ENCODE measurements at places on chromosomes 5 and 9.
A peak's percentile ranks its signal among the peaks of the same experiment; 100 is the strongest.

DNA sequence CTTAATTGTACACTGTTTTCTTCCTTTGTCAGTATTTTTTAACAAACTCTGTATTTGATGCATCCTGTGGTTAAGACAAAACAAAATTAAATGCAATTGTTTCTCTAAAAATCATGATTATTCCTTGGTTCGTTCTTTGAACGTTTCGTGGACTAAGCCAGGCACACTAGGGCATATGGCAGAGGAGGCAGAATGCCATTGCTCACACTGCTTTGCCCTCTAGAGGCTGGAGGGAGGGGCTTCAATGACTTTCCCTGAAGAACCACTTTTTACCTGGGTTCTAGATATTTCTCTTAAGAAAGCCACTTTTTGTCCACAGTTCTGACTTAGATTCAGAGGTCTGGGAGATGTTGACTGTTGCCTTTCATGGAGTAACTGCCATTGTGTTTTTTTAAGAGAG, 236.2 kb upstream of the ADAMTSL1 start:
- no peak for DNase-seq

GRCh38 chr5:78765756-78766411, 117.3 kb upstream of the LHFPL2 start:
- peak; percentile 58 for DNase-seq

DNA sequence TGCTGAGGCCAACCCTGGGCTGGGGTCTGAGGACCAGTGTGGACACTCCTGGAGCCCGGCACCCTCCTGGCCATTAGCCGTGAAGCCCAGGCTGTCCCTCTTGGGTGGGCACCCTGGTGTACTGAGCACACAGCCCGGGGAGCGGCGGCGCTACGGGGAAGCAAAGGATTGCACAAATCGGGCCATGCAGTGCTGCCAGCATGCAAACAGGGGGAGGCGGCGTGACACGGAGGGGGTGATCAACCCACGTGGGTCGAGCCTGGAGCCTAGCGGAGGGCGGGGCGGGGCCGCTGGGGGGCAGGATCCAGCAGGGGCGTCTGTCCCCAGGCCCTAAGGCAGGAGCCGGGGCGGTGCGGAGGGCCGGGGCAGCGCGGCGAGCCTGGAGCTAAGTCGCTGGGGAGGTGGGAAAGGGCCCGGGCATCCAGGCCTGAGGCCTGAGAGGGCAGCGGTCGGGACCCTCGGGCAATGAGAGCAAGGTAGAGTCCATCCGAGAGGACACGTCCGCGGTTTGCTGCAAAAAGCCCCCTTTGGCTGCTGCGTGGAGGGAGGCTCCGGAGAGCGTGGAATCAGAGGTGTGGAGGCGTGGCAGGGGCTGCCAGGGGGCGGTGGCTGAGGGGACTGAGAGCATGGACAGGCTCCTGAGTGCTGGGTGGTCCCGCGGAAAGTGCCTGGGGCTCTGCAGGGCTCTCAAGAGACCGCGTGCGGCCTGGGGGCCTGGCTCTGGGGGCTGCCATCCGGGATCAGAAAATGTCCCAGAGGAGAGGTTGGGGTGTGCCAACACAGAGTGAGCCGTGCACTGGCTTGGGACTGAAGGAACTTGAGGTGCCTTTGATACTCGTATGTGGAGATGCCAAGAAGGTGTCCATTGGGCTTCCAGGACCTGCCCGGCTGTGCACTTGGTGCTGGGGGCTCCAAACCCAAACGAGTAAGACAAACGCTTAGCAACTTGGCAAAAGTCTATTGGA, 94.2 kb downstream of the BARX1 start:
- peak; percentile 60 for DNase-seq

DNA sequence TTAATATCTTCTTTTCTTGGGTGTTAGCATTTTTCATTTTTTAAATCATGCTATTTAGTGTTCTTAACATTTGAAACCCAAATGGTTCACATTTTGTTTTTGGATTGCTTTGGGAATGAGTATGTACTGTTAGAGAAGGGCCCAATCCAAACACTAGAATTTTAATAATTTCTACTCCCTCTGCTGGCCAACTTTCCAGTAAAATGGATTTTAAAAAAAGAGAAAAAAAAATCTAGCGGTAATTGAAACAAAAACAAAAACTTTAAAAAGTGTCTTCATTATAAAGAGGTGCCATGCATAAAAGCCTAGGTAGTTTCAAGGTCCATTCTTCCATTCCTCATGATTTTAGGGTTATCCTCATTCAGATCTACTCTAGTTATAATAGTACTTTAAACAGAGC, 32.1 kb upstream of the RICTOR start:
- no peak for DNase-seq

DNA sequence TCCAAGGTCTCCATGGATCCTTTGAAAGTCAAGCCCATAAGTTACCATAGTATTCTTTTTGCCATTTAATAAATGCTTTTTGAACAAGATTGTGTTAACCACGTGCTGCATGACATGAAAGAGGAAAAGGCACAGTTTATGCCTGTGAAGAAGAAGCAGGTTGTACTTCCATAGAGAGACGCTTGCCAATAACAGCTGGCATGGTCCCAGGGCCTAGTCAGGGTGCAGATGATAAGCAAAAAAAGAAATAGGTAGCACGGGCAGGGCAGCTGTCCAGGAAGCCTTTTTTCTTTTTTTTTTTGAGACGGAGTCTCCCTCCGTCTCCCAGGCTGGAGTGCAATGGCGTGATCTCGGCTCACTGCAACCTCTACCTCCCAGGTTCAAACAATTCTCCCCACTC, 71.8 kb upstream of the CLINT1 start:
- DNase-seq = no peak

DNA sequence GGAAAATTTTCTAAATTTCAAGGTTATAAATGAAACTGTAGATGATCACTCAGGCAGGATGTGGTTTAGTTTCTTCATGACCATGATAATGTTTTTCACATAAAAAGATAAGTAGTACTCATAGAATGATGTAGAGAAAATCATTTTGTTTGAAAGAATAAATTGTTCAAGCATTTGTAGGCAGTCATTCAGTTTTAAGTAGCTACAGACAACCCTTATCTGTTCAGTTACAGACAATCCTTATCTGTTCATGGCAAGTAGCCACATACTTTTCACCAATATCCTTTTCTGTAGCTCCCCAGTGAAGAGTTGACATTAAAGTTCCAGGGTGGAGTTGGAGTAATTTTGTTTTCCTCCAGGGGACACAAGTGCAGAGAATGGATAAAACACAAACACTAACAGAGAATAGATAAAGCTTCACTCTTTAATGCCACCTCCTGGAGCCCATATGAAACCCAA, 278.1 kb upstream of the TNC start:
- no peak for DNase-seq

DNA sequence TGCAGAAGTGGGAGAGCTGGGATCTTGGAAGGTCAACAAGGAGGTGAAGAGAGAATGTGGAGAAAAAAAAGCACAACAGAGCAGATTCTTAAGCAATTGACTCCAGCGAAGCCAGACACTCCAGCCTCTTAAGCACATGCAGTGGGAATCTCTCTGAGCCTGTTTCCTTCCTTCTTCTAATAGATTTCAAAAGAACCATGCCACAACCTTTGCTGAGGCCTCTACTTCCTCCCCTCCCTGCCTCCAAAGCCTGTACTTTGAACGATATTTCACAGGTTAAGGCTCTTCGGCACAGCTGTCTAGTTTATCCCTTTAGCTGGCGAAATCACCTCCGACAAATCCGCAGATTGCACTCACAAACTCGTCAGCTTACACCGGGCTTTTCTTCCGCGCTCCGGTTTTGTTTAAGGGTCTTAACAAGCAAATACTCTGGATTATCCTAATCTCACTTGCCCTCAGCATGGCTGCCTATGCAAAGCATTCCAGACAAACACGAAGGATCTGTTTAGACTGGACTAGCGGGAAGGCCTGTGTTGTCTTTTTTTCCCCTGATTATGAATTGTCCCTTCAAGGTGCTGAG, 211.6 kb upstream of the PANK3 start:
- no peak for DNase-seq

DNA sequence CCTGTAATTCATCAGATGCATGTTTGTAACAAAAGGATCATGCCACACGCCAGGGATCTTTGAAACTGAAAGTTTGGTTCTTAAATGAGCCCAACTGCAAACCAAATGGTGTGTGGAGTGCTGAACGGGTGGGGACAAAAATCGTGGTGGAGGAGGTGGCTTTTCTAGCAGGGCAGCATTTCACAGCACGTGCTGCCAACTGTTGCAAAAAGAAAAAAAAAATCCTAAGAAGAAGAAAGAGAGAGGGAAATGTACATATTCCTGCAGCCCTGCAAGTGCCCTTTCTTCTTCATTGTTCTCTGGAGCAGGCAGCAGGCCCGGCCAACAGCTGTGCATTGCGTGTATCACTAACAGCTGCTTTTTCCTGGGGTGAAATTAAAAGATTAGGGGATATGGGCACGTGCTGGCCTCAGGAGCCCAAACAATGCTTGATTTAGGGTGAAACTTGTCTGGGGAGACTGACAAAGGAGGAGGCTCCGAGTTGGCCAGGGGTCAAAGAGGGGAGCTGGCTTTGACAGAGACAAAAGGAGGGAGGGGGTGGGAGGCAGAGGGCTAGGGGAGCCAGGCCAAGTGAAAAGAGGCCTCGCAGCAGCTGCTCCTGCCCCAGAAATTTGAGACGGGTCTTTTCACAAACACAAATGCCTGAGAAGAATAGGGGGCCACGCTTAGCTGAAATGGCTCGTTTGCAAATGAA, 73.0 kb downstream of the GADD45G start:
- DNase-seq = peak; percentile 77

- DNase-seq = no peak
Observed at GRCh38 chr9:35688558-35689541, 875 bp downstream of the TPM2 start.

- DNase-seq = no peak
Observed at GRCh38 chr9:72207278-72207677, 58.0 kb downstream of the GDA start.

GRCh38 chr5:78640662-78641474, 7.7 kb downstream of the LHFPL2 start:
- DNase-seq = no peak

DNA sequence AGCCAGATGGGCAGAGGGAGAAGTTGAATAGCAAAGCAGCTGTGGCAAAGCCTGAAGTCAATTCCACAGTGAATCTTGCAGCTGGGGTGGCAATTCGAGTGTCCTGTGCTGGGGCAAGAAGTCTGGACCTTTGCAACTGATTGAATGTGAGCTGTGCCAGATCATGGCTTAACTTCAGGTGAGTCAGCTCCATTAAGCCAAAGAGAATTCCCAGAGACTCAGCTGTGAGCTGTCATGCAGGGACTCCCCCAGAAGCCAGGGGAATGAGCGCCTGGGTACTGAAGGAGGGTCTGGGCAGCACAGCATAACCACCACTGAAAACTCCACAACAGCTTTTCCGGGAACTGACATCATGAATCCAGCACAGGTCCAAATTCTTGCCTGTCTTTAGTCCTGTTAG, 153.5 kb upstream of the TRPC7 start:
- DNase-seq = no peak

- no peak for DNase-seq
Observed at GRCh38 chr5:99004960-99005359, 76.2 kb upstream of the CHD1 start.

GRCh38 chr5:119341452-119342349, 14.1 kb upstream of the TNFAIP8 start:
- DNase-seq = no peak

DNA sequence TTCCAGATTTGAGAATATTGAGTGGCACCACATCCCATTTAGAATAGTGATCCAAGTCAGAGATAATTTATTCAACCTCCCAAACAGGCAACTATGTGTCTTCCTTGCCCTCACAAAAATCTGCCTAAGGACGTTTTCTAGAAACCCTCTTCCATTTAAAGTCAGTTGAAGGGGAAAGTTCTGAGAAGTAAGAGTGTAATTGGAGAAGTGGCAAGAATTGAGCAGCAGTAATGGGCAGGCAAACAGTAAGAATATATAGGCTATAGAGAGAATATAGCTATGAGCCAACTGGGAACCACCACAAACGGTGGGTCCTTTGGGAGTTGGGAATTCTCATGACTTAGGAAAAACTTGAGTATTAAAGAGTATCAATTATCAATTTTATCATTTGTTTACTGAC, 31.1 kb upstream of the CETN3 start:
- no peak for DNase-seq

- DNase-seq = no peak
Observed at GRCh38 chr9:95463148-95464060, 53.4 kb downstream of the PTCH1 start.

DNA sequence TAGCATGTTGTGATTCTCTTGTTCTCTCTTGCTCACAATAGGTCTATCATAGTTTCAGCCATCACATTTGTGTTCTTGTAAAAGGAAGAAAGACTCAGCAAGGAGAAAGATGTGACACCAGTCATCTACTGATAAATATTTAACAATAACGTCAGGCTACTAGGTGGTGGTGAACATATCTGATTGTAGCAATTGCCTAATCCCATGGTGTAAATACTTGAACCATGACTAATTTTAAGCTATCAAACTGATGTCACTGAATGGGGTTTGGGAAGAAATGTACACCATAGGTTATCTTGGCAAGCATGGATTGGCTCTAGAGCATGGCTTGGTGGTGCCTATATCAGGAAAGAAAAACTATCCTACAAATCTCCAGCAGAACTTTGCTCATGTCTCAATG, 16.6 kb downstream of the DMRTA1 start:
- DNase-seq = no peak

- DNase-seq = no peak
Observed at GRCh38 chr9:87549791-87550190, 52.1 kb downstream of the DAPK1 start.

DNA sequence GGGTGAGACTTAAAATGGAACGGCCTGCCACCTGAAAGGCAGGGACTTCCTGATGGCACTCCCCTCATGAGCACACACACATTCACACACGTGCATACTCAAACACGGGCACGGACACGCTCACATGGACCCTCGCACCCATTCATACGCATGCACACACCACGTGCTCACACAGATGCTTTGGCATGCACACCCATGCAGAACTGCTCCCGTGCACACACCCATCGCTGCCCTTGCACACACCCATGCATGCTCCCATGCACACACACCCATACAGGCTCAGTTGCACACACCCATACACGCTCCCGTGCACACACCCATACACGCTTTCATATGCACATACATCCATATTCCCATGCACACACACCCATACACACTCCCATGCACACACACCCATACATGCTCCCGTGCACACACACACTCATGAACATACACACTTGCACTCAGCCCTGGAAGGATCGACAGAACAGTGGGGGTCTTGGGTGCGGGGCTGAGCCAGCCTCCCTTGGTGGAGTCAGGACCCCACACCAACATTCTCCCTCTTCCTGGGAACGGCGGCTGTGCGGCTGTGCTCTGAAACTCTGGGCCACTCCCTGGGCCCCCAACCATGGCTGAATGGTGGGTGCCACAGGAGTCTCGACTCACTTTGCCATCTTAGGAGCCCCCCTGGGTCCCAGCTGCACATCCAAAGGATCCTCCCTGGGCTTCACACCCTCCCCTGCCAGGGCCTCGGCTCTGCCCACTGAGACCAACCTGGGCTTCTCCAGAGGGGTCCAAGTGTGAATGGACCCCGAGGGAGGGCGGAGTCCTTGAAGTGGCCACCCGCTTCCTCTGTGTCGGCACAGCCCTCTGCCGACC, 115.2 kb downstream of the RXRA start:
- peak; percentile 53 for DNase-seq

All from right forelimb (tissue), 1 donor.